ENCODE measurements at places on chromosomes 7 and 10. TPM values are rescaled to one million over a fixed set of nuclear protein-coding genes. Genes with fewer than 3 reads are reported as not detected.

The CLDN3 gene
- total RNA-seq, result not detected

The PAPSS2 gene
- total RNA-seq, result 1.5 TPM

The ANKRD61 gene
- 0.33 TPM for total RNA-seq

The TAS2R60 gene
- not detected for total RNA-seq

The RHEB gene
- total RNA-seq, result 37.1 TPM

The SEMA3D gene
- not detected for total RNA-seq

The COL28A1 gene
- total RNA-seq, result 0.09 TPM

The SPDYE8 gene
- total RNA-seq, result not detected

The C10orf95 gene
- 0.30 TPM for total RNA-seq

The OR2A12 gene
- total RNA-seq, result not detected

The SPAM1 gene
- not detected for total RNA-seq

The CNOT4 gene
- 21.7 TPM for total RNA-seq

The USP54 gene
- 6.2 TPM for total RNA-seq

The CALML3 gene
- total RNA-seq, result not detected

The ZNF365 gene
- total RNA-seq, result not detected

The MMP21 gene
- total RNA-seq, result not detected

The WDR86 gene
- total RNA-seq, result not detected

The ABLIM1 gene
- 190 TPM for total RNA-seq

The STK17A gene
- total RNA-seq, result 52.0 TPM

The MYO3A gene
- total RNA-seq, result not detected

The STK31 gene
- 0.18 TPM for total RNA-seq

The ADCY1 gene
- not detected for total RNA-seq

The OIT3 gene
- not detected for total RNA-seq

The CYP2C19 gene
- not detected for total RNA-seq

The ZNF467 gene
- 0.23 TPM for total RNA-seq

The OGA gene
- 238 TPM for total RNA-seq

The SP8 gene
- not detected for total RNA-seq

The EMX2 gene
- not detected for total RNA-seq

The NPSR1 gene
- total RNA-seq, result not detected

The TMEM225B gene
- 0.76 TPM for total RNA-seq

The PRKCQ gene
- 27.5 TPM for total RNA-seq

The CAV2 gene
- total RNA-seq, result 0.12 TPM

The CPN1 gene
- not detected for total RNA-seq

The TAS2R3 gene
- total RNA-seq, result 2.1 TPM

The ACTL6B gene
- total RNA-seq, result not detected

The NUDCD3 gene
- 87.9 TPM for total RNA-seq

Measured in activated naive CD4-positive, alpha-beta T cell treated with anti-CD3 and anti-CD28 coated beads, Interleukin-2, amount 50 U/mL, for 72 hours (primary cell).